ENCODE measurements at places on chromosomes 12 and 14. TPM values are rescaled to one million over a fixed set of nuclear protein-coding genes. Genes with fewer than 3 reads are reported as not detected.

ZBTB42 gene
- 3.8 TPM for total RNA-seq

FAM90A1 gene
- total RNA-seq, result not detected

CAPS2 gene
- total RNA-seq, result 2.9 TPM

LTB4R gene
- total RNA-seq, result 10.5 TPM

PAWR gene
- 175 TPM for total RNA-seq

NPAS3 gene
- 0.13 TPM for total RNA-seq
